ENCODE measurements at places on chromosomes 2 and 18.

GRCh38 chr18:48752478-48752877, 198.3 kb downstream of the SMAD7 start:
- no peak for DNase-seq

- DNase-seq = no peak
Measured at GRCh38 chr2:101580528-101580927, 105.6 kb upstream of the RFX8 start.

GRCh38 chr18:77153404-77153803, 20.8 kb upstream of the MBP start:
- no peak for DNase-seq

GRCh38 chr2:12702168-12703121, 14.3 kb upstream of the TRIB2 start:
- no peak for DNase-seq

DNA sequence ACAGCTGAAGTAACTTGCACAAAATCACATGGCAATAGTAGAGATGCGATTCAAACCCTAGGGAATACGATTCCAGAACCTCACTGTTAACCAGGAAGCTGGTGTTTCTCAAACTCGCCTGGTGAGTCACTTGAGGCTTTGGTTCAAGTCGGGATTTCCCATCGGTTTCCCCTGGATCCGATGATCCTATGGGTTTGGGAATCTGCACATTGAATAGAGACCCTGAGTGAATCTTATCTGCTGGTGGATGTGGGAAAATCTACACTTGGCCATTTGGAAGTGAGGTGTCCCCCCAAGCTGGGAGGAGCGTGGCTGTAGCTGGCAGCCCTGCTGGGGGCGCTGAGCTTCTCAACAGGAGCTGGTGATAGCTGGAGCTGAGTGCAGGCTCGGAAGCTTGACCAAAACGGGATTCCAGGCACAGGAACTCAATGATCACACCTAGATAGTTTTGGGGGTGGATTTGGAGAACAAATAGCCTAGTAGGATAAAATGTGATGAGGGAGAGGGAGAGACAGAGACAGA, 135.4 kb downstream of the PRKCE start:
- no peak for DNase-seq

GRCh38 chr2:151037434-151037833, 224.2 kb downstream of the RBM43 start:
- DNase-seq = no peak

DNA sequence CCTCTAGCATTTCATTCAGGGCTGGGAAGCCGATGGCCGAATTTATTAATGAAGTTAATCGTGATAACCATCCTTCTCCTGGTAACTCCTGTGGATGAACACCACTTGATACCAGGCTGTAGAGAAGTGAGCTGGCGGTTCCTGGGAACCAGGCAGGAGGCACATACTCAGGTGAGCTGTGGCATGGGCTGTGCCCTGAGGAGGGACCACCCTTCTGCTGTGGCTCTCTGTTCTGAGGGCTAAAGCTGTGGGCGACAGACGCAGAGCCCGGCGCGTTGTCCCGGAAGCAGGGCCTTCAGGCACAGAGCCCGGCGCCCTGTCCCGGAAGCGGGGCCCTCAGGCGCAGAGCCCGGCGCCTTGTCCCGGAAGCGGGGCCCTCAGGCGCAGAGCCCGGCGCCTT, 462.3 kb upstream of the SALL3 start:
- DNase-seq = no peak

- DNase-seq = no peak
Measured at GRCh38 chr18:55003695-55004094, 44.4 kb upstream of the CCDC68 start.

- DNase-seq = no peak
Measured at GRCh38 chr18:286515-287310, 18.9 kb upstream of the THOC1 start.

DNA sequence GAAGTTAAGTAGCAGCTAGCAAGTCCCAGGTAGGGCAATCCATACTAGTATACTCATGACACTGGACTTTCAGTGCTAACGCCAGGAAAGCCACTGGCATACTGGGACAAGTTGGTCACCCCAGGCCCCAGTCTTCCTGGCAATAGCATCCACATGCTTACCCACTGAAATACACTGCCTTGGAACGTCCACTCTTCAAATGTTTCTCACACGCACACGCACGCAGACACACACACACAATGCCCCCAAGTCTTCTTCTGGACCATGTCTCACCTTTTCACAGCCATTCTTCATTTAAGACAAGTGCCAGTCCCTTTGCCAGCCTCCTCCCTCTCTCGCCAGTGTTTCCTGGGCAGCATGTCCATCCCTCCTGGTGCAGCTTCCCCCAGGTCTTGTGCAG, 8.7 kb upstream of the TEX261 start:
- no peak for DNase-seq

DNA sequence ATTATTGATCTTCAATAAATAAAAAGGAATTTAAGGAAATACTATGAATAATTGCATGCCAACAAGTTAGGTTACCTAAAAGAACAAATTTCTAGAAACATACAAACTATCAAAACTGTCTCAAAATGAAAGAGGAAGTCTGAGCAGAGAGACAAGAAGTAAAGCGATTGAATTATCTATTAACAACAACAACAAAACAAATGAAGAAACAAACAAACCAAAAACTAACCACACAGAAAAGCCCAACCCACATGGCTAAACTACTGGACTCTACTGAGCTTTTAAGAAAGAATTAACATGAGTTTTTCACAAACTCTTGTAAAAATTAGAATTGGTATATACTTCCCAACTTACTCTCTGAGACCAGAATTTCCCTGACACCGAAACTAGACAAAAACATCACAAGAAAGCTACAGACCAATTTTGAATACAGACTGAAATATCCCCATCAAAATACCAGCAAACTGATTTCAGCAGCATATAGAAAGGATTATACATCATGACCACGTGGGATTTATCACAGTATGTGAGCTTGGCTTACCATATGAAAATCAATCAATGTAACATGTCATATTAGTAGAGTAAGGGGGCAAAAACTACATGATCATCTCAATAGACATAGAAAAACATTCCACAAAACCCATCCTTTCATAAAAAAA, 16.6 kb upstream of the GALNT1 start:
- no peak for DNase-seq

GRCh38 chr2:116511426-116511825, 1303.1 kb upstream of the DDX18 start:
- DNase-seq = no peak

DNA sequence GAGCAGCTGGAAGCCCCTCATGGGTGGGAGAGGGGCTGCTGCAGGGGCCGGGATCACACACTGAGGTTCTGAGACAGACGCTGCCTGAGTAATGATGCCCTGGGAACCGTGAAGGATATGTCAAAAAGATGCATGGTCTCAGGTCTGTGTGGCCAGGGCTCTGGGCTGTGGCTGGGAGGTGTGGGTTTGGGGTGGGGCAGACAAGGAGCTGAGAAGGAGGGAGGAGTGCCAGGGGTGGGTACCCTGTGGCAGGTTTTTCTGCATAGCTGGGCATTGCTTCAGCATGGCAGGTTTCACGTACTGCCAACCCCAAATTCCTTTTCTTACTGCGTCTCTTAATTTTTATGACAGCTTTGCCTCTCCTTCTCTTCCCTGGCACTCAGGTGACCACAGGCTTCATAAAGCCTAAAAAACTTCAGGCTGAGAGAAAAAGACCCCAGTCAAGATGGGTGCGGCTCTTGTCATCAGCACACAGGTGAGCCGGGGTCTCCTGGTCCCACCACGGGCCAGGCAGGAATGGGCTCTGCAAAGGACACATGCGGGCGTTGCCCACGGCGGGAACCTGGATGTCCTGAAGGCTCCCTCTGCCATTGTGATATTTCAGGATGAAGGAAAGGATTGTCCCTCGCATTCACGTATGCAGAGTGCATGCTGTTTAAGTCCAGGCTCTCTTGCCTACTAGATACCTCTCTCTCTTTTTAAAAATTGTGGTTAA, 18.0 kb downstream of the MALL start:
- no peak for DNase-seq

DNA sequence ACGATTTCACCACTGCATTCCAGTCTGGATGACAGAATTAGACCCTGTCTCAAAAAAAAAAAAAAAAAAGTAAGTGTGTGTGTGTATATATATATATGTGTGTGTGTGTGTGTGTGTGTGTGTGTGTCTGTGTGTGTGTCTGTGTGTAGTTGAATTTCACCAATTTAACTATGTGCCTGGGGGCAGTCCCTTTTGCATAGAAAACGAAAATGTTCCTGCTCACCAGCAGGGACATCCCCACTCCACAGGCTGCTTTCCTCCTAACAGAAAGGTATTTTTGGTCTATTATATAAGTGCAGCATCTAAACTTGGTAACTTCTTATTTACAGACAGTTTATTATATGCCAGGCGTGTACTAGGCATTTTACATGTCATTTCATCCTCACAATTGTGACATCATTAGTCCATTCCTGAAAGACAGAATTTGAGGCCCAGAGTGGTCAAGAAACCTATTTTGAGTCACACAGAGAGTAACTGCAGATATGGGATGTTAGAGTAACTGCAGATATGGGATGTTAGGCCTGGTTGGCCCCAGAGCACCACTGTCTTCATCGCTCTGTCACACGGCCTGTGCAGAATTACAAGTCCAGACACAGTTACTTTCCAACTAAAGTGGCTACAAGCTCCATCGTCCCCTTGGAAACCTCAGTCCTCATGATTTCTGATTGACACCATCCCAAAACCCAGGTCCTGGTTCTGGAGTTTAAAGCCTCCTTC, 9.3 kb upstream of the TTL start:
- DNase-seq = no peak

GRCh38 chr2:88248280-88248828, 78.2 kb downstream of the THNSL2 start:
- no peak for DNase-seq

DNA sequence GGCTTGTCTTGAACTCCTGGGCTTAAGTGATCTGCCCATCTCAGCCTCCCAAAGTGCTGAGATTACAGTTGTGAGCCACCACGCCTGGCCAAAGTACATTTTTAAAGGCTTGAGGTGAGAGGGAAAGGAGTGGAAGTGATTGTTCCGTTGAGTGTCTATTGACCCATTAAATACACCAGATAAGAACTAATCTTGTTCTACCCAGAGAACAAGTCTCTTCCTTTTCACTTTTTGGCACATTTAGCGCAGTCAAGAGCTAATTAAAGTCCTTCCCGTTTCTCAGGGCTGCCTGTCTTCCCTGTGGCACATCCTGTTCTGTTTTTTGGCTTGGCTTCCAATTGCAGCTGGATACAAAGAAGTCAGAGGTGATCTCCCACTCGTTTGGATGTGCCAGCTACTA, 172.3 kb downstream of the ALPK2 start:
- DNase-seq = no peak

GRCh38 chr2:49241991-49242390, 87.7 kb upstream of the FSHR start:
- DNase-seq = no peak

- DNase-seq = no peak
Measured at GRCh38 chr2:158755310-158756087, 39.6 kb upstream of the DAPL1 start.

- no peak for DNase-seq
Measured at GRCh38 chr18:47680488-47680887, 250.0 kb downstream of the SMAD2 start.
